Thoracic aorta (tissue), 2 donors: ENCODE measurements at places on chromosomes 7 and 10. TPM values are rescaled to one million over a fixed set of nuclear protein-coding genes. Genes with fewer than 3 reads are reported as not detected.

- no peak for DNase-seq
These were observed 982.4 kb upstream of the LRRTM3 start for GRCh38 chr10:65943451-65943850.

- no peak for DNase-seq
These were observed 964.4 kb downstream of the PCDH15 start for GRCh38 chr10:53836638-53837037.

GRCh38 chr10:48907730-48908129, 31.9 kb downstream of the LRRC18 start:
- DNase-seq = no peak

RTKN2 gene
- not detected for total RNA-seq

MMD2 gene
- total RNA-seq = not detected

CALML5 gene
- not detected for total RNA-seq

DNAJC12 gene
- total RNA-seq = 5.1 TPM
